ENCODE measurements at places on chromosomes 3 and 15.

DNA sequence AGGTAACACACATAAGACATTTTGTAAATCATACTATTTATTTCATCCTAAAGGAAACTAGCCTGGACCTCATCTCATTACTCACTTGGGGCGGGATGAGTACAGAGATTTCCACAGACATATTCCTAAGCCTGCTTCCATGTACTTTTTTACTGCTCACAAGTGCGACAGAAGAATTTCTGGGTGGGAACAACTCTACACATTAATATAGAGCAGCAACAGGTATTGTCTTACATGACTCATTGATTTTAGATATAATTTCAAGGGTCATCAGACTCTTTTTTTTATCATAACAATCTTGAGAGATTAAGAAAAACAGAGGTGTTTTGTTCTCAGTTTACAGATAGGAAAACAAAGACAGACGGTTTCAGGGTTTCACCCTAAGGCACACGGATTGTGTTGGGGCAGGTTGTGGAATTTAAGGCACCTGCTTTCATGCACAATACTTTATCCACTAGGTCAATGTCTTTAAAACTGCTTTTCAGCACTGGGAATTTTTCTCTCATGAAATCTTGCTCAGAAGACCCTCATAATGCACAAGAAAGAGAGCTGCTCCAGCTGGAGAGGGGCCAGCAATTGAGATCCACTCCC, 186.7 kb upstream of the CDIN1 start:
- DNase-seq: no peak

GRCh38 chr15:90022905-90023700, 22.0 kb downstream of the ZNF710 start:
- DNase-seq: no peak

- DNase-seq: no peak
Measured at GRCh38 chr3:185732782-185733181, 92.1 kb downstream of the IGF2BP2 start.

- no peak for DNase-seq
Measured at GRCh38 chr3:62361261-62361660, 12.1 kb downstream of the FEZF2 start.

DNA sequence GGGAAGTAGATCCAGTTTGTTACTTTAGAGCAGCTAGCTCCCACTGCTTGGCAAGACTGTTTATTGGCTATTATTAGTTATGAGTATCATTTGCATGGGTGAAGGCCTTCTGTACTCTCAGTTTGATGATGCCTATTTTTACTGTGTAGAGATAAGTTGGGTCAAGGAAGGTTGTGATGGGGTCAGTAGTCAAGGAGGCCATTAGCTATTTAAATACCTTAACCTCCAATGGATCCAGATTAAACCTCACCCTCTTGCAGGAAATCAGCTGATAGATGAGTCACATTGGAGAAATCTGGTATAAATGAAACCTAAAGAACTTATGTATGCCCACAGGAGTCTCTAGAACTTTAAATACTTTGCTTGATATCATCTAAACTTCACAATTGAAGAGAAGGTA, 45.0 kb downstream of the THBS1 start:
- DNase-seq: no peak

DNA sequence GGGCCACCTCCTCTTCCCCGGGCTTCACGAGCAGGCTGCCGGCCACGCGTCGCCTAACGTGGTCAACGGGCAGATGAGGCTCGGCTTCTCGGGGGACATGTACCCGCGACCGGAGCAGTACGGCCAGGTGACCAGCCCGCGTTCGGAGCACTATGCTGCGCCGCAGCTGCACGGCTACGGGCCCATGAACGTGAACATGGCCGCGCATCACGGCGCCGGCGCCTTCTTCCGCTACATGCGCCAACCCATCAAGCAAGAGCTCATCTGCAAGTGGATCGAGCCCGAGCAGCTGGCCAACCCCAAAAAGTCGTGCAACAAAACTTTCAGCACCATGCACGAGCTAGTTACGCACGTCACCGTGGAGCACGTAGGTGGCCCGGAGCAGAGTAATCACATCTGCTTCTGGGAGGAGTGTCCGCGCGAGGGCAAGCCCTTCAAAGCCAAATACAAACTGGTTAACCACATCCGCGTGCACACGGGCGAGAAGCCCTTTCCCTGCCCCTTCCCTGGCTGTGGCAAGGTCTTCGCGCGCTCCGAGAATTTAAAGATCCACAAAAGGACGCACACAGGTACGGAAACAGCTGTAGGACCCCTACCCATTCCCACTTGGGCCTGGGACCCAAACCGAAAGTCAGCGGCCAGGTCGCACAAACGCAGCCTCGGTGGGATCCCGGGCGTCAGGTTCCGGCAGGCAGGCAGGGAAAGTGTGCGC, 1.5 kb downstream of the ZIC1 start:
- no peak for DNase-seq

- no peak for DNase-seq
Measured at GRCh38 chr3:149233323-149233722, 11.7 kb upstream of the CP start.

DNA sequence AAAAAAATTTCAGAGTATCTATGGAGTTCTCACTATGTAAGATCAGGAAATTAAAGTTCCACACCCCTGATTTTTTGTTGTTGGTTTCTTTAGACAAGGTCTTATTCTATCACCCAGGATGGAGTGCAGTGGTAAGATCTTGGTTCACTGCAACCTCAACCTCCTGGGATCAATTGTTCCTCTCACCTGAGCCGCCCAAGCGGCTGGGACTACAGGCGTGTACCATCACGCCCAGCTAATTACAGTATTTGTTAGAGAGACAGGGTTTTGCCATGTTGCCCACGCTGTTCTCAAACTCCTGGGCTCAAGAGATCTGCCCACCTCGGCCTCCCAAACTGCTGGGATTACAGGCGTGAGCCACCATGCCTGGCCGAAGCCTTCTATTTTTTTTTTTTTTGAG, 12.4 kb downstream of the QRICH1 start:
- DNase-seq: no peak

DNA sequence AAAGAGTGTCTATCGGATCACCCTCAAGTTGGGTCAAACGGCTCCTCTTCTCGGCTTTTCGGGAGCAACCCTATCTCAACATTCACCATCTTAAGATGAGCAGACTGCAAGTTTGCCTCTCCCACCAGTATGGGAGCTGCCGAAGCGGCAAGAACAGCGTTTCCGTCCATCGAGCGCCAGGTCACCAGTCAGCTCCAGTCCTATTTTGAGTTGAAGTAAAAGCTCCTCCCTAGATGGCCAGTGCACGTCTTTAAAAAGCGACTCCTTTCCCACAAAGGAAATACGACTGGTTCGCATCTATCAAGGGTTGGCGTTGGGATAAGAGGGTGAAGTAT, 369 bp upstream of the U2SURP start:
- no peak for DNase-seq

GRCh38 chr15:101458158-101458900, 31.2 kb downstream of the PCSK6 start:
- DNase-seq: no peak

GRCh38 chr3:150469031-150469930, 61.2 kb downstream of the TSC22D2 start:
- DNase-seq: no peak

DNA sequence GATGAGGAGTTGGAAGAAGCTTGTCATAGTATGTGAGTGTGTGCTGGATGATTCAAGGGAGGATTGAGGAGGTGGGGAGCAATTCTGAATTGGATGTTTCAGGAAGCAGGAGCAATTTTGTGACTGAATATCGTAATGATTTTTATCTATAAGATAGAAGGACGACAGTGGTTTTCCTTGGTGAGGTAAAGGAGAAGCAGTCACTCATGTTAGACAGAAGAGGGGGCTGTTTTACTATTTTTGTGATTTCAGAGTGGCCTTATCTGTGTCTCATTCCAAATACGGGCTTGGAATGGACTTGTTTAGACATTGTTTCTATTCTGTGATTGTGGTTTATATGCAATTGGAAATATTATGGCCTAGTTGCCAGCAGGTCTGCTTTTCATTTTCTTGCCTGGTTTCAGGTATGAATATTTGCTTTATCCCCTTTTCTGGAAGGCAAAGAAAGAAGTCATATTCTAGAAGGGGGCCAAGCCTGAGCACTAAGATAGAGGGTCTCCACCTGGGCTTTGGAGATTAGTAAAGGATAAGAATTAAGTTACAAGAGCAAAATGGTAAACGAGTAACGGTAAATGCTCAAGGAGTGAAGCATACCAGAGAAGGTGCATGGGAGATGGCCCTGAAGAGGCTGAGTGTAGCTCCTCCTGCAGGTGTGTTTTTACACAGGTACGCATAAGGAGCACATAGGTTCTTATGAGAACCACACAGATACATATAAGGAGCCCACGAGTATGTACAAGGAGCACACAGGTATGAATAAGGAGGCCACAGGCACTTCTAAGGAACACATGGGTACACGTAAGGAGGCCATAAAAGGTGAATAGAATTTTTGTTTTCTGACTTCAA, 124.6 kb upstream of the KCNAB1 start:
- DNase-seq: no peak

DNA sequence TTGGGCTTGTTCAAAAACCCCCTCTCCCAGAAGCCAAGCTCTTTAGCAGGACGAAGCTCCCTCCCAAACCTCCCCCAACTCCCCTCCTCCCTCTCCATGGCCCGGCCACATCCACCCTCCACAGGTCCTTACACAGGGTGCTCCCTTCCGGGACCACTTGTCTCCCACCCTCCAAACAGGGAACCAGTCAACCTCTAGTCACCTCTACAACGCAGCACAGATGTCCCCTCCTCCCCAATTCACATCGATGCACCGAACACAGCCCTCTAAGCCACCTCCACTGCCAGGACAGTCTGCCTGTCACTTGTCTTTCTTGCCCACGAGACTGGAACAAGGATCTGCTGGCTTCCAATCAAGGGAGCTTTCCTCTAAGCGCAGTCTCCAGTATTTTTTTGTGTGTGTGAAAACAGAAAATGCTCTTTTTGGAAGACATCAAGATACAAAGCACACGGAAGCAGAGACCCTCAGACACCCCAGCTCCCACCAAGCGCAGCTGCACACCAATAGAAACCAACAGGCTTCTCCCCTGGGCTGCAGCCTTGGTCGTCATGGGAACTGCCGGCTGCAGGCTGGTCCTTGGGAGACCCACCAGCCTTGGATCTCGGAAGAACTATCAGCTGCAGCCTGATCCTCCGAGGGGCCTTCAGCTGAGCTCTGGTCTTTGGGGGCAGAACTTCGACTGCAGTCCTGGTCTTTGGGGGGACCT, 26.5 kb downstream of the IQSEC1 start:
- DNase-seq: no peak

- peak; percentile 14 for DNase-seq
Measured at GRCh38 chr3:153138276-153139210, 23.5 kb upstream of the RAP2B start.

DNA sequence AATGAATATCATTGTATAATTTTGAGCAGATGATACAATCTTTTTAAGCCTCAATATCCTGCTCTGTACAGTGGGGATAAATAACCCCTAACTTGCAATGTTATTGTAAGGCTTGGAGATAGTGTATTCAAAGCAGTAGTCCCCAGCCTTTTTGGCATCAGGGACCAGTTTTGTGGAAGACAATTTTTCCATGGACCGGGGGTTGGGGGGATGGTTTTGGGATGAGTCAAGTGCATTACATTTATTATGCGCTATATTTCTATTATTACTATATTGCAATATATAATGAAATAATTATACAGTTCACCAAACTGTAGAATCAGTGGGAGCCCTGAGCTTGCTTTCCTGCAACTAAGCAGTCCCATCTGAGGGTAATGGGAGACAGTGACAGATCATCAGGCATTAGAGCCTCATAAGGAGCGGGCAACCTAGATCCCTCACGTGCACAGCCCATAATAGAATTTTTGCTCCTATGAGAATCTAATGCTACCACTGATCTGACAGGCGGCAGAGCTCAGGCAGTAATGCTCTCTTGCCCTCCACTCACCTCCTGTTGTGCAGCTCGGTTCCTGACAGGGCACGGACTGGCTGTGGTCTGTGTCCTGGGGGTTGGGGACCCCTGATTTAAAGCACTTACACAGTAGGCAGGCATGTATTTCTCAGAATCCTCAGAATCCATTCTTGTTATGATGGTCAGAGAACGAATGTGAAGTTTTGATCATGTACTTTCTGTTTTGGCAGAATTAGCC, 102.2 kb downstream of the PTPRG start:
- DNase-seq: no peak

DNA sequence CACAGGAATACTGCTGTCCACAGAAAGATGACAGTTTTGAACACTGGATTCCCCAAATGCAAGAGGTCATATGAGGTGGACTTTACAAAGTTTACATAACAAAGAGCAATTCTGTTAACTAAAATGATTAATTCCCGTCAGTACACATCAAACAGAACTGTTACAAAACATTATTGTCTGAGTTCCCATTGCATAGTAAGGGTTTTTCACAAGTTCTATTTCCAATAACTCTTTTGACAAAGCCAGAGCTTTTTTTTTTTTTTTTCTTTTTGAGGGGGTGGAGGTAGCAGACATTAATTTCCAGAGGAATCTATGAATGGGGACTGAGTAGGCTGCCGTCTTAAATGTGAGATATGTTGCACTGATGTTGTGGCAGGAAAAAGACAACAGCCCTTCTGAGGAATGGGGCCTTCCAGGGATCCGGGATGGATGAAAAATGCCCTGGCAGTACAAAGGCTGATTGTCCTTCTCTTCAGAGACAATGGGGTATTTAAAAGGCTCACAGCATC, 178.1 kb upstream of the KBTBD8 start:
- no peak for DNase-seq

DNA sequence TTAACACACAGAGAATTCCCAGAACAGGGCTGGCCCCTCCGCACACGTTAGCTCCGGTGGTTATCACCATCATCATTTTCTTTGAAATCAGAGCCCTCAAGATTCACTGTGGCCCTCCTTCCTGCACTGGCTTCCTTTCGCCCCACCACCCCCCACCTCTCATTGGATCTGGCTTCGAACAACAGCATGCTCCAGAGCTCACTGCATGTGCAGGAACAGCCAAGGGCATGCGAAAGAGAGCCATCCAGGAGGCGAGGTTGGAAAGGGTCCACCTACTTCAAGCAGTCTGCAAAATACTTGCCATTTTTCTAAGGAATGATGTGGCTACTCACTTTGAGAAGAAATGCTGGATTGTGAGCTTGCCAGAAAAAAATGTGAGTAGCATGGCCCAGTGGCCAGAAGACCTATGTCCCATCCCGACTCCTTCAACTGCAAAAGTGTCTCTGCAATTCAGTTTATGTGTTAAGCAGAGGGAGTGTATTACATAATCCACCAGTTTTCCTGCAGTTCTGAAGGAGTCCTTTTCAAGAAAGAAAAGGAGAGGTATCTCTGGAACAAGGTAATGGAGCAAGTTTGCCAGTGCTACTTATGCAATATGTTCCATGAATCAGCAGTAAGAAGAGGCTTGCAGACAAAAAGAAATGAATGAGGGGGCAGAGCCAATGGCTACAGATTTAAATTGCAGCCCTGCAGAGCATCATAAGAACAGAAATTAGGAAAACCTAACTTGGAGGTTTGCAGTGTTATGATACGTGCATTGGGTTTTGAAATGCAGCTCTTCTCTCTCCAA, 92.8 kb downstream of the OCA2 start:
- DNase-seq: no peak

GRCh38 chr15:94287794-94288246, 56.5 kb downstream of the MCTP2 start:
- no peak for DNase-seq

Measured in activated CD4-positive, CD25-positive, alpha-beta regulatory T cell treated with anti-CD3 and anti-CD28 coated beads, Interleukin-2, amount 50 U/mL, for 16 hours (primary cell).